Mesenteric fat pad (tissue), 1 donor: ENCODE measurements at places on chromosomes 3 and 15.

DNA sequence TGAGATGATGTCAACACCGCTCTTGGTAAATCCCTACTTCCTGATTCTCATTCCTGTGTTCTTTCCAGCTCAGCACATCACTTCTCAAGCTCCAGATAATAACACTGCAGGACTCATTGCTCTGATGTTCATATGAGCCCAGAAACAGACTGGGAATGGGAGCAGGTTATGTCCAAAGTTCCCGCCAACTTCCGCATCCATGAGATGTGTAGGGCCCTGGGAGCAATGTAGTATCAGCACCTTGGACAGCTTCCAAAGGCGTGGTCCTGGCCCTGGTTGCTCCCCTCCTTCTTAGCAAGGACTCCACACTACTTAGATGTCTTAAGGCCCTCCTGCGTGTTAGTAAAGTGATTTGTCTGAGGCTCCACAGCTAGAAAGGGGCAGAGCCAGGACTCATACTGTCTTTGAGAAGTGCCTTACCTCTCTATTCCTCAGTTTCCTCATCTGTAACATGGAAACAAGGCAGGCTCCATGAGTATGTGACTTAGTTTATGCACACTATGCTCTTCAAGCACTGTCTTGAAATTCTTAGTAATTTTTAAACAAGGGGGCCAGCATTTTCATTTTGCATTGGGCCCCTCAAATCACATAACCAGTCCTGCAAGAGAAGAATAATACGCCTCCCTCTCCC, 27.9 kb upstream of the SLC6A1 start:
- DNase-seq = no peak

GRCh38 chr15:70602834-70603560, 160.4 kb downstream of the UACA start:
- no peak for DNase-seq

DNA sequence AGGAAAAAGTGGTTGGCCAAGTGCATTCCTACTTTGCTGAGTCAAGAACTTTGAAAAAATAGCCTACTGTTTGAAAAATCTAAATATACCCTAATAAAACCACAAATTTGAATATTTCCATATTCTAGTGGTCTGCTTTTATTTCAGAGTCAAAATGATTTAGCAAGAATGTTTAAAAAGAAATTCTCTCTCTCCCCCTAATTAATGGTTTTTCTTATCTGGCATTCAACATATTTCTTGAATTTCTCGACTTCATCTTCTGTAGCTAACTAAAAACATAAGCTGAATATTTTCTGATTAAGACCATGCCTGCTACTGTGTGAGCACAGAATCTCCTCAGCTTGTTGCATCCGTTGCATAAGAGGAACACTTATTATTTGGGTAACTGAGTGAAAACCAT, 563.5 kb upstream of the TBL1XR1 start:
- no peak for DNase-seq

DNA sequence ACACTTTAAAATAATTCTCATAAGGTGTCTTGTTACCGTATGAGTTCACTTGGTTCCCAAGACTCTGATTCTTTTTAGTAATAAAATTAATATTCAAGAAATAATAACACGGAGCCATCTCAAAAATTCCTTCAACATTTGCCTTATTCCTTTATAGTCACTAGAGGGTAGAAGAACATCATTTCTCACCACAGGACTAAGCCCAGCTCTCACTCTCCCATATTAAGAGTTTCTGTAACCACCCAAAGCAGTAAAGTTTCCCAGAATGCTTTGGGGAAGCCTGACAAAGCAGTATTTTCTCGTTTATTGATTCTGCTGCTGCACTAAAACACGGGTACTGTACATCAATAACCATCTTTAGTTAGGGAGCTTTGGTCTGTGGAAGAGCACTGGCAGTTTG, 114.9 kb downstream of the MCTP2 start:
- DNase-seq = no peak

- DNase-seq = no peak
These were observed 2.8 kb downstream of the MB21D2 start for GRCh38 chr3:192914848-192915247.

DNA sequence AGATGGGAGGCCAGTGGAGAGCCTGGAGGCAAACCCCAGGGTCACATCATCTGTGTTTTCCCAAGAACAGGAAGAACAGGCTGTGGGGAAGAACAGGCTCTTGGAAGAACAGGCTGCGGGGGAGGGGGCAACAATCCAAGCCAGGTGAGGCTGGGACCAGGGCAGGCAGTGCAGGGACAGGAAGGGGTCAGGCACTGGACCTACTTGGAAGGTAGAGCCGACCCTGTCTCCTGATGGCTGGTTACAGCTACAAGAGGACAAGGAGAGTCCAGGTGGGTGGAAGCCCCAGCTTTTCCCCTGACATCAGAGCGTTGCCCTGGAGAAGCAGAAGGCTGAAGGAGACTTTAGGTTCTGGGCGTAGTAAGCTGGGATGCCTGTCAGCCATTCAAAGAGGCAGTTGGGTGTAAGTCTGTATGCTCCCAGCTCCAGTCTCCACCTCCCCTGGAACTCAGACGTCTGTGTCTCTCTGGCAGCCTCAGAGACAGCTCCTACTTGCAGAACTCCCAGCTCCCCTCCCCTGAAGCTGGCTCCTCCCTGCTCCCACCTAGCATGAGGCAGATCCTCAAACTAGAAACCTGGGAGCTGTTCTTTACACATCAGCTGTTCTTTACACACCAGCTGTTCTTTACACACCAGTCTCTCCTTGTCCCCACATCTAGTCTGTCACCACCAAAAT, 130.9 kb downstream of the DNAJB8 start:
- DNase-seq = peak; percentile 39

DNA sequence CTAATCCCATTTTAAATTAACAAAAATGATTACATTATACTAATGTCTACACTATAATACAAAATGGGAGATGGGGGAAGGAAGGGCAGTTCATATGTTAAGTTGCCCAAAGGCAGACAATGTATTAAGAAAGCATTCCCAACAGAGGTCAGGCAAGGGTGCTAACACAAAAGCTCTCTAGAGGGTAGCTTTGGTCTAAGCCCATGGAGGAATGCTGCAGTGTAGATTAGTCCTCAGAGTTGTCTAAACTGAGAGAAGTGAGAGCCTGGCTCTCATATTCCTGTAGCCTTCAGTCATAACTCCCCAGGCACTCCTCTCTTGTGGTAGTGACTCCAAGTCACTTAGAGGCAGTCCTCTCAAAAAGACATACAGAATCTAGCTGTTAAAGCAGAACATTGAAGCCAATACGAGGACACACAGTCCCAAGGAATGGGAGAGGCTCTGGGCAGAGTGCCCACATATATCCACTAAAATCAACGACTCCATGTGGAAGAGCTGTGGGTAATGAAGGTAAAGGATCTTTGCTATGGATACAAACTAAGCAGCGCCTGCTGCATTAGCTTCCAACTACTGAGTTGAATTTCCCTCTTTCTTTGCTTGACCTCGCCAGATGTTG, 14.5 kb downstream of the NEK10 start:
- no peak for DNase-seq
